ENCODE measurements at places on chromosomes 2 and 18. TPM values are rescaled to one million over a fixed set of nuclear protein-coding genes. Genes with fewer than 3 reads are reported as not detected.

DNA sequence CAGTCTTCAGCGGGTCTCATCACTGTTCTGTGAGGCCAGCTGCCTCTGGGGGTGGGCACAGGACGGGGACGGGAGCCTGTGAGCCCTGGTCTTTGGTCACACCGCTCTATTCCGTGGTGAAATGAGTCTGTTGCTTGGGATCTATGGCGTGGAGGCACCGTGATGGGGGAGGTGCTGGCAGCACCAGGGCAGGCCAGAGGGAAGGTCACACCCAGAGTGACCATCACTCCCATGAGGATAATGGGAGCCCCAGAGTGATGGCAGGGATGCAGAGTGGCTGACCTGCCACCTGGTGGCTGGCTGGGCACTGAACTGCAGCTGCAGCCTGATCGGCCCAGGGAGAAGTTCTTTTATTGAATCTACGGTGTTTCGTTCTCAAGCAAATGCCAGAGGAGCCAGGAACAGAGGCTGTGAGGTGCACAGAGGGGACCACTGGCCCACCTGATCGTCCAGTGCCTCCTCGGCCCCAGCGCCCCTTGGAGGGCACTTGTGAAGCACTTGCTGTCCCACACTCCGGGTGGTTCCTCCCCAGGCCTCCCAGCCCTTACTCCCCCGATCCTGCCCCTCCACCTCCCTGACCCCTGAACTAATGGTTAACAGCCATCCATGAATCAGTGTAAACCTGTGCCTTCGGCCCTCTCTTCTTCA, 17.9 kb downstream of the KCNIP3 start:
- no peak for DNase-seq

GRCh38 chr2:146041274-146041910, 1521.5 kb upstream of the ZEB2 start:
- DNase-seq = no peak

GRCh38 chr2:28352610-28353195, 40.0 kb upstream of the FOSL2 start:
- DNase-seq = no peak

GRCh38 chr2:54289917-54290316, 33.9 kb upstream of the TSPYL6 start:
- DNase-seq = no peak

- DNase-seq = no peak
Observed at GRCh38 chr2:28626891-28627421, 124.7 kb upstream of the PPP1CB start.

DNA sequence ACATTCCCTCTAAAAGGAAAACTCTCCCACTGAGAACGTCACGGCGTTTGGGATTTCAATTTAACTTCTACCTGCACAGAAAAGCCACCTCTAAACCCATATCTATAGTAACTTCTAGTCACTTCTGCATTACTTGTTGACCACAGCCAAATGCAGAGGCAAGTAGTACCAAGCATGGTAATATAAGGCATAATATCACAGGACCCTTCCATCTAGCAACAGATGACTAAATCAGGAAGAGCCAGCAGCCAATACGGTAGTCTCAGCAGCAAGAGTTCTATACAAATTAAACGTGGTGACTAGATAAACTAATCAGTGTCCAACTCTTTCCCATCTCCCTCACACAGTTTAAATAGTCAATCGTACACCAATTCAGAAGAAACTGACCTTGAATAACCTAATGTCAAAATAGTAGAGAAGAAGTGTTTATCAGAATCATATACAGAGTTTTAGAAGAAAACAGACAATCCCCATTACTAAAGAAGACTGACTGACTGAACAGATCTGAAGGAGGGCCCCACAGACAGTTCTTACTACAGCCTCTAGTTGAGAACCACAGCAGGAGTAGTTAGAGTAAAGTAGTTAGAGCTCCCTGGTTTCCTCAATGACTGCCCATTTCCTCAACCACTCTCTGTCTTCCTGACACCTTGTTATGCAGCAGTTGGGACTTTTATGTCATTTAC, 30.0 kb downstream of the MEMO1 start:
- no peak for DNase-seq

DNA sequence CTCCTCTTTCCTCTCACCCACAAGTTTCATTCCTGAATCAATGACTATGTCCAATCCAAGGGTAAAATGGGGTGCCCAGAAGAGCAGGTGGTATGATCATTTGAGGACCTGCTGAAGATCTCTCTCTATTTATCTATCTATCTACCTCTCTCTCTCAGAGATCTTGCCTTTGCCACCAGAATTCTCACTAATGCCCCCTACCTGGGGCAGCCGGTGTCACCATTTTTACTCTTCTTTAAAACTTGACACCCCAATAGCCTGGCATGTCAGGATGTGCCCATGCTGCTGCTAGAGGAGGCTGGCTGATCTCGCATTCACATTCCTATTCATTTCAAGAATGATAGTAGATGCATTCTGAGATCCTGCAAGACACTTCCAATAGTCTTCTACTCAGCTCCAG, 24.3 kb upstream of the RPIA start:
- no peak for DNase-seq

DNA sequence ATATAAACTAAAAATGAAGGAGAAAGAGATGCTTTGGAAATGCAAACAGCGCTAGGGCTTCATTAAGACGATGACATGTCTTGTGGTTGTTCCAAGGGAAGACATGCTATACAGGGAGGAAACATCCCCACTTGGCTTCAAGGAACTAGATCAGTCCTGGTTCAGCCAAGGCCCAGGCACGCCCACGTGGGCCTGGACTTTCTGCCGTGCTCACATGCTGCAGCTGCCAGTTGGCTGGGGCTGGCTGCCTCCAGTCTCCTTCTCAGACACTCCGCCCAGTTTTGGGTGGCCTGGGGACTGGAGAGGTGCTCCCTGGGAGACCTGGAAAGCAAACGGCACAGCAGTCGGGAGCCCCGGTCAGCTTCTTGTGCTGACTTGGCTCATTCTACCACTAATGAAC, 109.6 kb downstream of the GLI2 start:
- DNase-seq = no peak

DNA sequence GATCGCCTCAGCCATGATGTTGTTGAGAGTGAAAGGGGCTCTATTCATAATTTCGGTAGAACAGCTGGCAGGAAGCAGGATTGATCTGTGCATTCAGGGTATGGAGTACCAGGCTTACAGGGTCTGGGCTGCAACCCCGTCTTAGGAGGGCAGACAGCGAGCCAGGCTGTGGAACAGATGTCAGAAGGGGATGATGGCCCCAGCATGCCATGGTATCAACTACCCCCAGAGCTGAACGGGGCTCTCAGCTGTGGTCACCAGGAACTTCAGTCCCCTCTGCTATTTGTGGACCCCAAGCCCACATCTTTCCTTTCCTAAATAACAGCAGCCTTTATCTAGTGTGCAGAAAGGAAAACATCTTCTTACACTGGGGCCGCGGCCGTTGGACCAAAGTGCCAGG, 422.2 kb upstream of the SALL3 start:
- DNase-seq = no peak

GRCh38 chr2:56613920-56614319, 430.1 kb downstream of the CCDC85A start:
- DNase-seq = peak; percentile 16

- DNase-seq = no peak
Observed at GRCh38 chr2:179729966-179730365, 131.4 kb downstream of the ZNF385B start.

DNA sequence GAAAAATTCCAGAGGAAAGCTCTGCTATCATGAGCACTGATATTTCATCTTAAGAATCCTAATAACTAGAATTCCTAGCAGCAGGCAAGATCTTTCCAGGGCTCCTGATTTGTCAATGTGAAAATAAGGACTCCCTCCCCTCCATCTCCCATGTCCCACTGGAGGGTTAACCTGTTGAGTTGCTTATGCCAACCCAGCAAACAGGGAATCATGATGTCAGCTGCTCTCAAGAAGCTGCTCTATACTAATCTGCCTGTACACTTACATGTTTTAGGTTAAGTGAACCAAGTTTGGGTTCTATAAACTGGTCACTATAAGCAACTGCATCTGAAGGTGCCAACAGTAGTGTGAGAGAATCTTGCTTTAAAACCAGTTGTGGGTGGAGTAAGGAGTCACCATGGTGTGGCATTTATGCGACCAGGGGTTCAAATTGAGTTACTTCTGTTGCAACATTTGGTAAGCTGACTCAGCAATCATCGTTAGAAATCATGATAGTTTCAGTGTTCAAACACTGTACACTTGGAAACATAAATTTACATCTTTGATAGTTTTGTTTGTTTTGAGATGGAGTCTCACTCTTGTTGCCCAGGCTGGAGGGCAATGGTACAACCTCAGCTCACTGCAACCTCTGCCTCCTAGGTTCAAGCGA, 53.4 kb downstream of the STK25 start:
- no peak for DNase-seq

DNA sequence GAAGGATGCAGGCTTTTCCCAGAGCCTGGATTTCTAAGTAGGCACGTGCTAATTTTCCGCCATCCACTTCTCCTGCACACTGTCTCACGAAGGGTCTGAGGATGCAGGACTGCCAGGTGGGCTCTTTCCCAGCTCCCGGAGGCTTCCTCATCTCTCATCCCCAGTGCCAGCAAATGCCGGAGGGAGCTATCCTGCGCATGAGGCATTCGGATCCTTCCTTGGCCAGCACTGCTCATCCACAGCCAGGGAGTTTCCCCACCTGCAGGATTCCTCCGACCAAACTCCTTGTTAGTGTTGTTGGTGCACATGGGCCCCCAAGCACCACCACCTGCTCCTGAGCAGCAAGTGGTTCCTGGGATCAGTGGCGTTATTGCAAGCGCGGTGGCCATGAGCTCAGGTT, 5.0 kb downstream of the CNDP1 start:
- no peak for DNase-seq

ZNF407 gene
- polyA plus RNA-seq = 3.6 TPM

ABHD1 gene
- 0.07 TPM for polyA plus RNA-seq

POTEJ gene
- 0.02 TPM for polyA plus RNA-seq

PAX3 gene
- polyA plus RNA-seq = 11.1 TPM

DPP4 gene
- 22.3 TPM for polyA plus RNA-seq

TBR1 gene
- polyA plus RNA-seq = not detected

FAM110C gene
- polyA plus RNA-seq = not detected

LOXHD1 gene
- not detected for polyA plus RNA-seq

PTPRN gene
- polyA plus RNA-seq = 3.2 TPM

GAL3ST2 gene
- polyA plus RNA-seq = not detected

C2orf15 gene
- polyA plus RNA-seq = not detected

All from BJ (cell line).